Cortex of kidney (tissue), 1 donor: ENCODE measurements at places on chromosomes 12 and 14.

GRCh38 chr12:108564724-108565123, 2.3 kb downstream of the ISCU start:
- no peak for DNase-seq

DNA sequence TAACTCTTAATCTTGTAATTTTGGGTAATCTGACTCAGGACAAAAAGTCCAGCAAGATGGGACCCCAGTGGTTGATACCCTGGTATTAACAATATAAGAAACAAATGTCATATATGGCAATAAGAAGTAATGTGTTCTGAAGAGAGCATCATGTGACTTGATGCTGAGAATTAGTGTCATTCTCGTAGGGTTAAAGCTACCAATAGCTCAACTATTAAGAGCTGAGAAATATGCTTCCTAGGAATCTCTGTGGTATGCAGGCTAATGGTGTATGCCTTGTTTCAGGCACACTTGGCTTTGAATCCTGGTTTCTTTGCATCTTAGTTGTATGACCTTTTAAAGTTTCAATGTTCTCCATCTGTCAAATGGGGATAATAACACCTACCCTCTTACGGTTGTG, 9.1 kb downstream of the MYRFL start:
- no peak for DNase-seq

GRCh38 chr12:113464852-113465719, 6.6 kb downstream of the LHX5 start:
- no peak for DNase-seq

GRCh38 chr12:124617615-124618014, 50.2 kb upstream of the NCOR2 start:
- DNase-seq: no peak

DNA sequence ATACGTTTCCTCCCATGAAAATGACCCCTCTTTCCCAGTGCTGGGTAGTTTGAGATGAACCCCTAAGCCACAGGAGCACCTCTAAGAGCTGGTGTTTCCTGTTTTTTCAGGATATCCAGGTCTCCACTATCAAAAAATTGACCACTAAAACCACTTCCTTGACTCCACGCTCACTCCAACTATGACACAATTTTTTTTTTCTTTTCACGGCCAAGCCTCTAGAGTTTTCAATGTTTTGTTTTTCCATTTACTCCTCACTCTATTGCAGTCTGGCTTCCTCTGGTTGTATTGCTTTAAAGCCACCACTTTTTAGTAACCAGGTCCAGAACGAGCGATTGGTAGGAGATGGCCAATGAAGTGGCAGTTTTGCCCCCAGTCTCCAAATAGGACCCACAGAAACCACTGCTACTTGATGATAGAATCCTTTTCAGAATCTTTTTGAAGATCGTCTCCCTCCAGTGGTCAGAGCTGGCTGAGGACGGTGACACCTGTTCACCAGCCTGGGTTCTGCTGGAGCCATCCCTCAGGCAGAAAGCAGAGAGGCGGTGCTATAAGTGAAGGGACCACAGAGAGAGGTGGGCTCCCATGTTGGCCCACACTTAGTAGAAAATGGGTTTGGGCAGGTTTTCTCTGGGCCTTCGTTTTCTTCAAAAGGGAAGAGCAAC, 454.4 kb downstream of the VRK1 start:
- DNase-seq: no peak

- no peak for DNase-seq
Observed at GRCh38 chr12:1343422-1343821, 251.0 kb downstream of the FBXL14 start.

GRCh38 chr14:85010186-85010585, 519.8 kb upstream of the FLRT2 start:
- no peak for DNase-seq

DNA sequence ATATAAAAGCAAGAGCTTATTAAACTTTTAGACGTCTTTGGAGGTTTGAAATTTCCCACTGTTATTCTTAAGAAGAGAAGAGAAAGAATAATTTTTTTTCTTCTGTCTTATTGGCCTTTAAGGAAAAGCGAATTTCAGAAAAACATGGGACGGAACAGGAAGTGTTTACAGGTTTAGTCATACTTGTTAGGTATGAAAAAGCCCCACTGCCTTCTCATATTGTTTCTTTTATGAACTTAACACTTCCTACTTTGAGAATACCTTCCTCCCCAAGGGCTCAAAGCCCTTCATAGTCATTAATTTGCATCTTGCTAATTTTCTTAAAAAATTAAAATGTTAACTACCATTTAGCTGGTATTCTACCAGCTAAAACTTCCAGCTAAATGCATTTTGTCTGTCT, 82.0 kb downstream of the ETV6 start:
- DNase-seq: no peak

- no peak for DNase-seq
Observed at GRCh38 chr12:26599096-26599695, 233.8 kb downstream of the ITPR2 start.

DNA sequence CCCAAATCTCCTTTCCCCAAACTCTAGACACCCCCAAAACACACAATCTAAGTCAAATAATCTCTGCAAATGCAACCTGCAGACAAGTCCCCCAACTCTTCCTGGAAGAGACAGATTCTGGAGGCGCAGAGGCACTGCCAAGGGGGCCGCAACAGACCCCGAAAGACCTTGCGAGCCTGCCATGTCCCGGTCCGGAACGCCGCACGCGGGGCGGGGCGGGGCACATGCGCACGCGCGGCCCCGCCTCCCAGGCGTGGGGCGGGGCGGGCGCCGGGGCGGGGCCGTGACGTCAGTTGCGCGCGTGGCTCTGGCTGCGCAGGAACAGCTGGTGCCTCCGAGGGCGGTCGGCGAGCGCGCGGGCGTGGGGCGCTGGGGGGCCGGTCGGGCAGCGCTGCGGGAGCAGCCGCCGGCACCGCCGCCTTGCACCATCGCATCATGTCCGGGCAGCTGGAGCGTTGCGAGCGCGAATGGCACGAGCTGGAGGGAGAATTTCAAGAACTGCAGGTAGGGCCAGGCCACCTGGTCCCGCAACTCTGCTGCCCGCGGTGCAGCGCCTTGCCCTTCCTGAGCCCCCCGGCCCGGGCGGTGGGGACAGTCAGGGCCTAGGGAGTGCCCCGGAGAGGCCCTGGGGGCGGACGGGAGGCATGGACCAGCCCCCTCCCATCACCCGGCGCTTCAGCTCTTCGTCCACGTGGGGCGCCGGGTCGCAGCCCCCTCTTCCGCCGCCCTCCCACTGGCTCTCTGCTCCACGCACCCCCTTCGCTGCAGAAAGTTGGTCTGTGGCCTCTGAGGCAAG, at the start of gene TMEM120B:
TMEM120B (plus strand) TSS at position 292 of the 796 bp plus-strand sequence; CDS start at position 436, 144 bp downstream.
- no peak for DNase-seq

DNA sequence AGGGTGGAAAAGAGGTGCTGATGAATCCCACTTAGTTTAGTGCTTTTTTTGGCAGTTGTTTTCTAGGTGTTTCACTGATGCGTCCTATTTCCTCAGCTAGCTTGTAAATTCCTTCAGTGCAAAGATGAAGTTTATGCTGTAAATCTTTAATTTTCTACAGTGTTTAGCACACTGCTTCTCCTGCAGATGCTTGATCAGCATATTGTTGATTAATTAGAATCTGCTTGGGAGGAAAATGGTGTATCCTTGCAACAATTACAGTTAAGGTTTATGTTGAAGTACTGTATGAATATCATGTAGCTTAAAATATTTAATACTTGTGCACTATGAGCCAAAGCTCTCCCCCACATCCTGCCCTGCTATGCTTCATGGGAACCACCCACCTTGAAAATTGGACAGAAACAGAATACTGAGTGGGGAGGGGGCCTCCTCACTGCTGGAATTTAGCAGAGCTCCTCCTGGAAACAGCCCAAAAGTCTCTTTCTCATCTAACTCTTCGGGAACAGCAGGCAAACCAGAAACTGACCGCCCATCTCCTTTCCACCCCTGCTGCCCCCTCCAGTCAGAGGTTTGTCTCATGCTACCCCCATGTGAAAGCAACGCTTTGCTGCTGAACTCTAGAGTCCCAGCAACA, 20.3 kb upstream of the DHRS4 start:
- DNase-seq: no peak

- no peak for DNase-seq
Observed at GRCh38 chr12:28568704-28569103, 378.4 kb downstream of the CCDC91 start.

DNA sequence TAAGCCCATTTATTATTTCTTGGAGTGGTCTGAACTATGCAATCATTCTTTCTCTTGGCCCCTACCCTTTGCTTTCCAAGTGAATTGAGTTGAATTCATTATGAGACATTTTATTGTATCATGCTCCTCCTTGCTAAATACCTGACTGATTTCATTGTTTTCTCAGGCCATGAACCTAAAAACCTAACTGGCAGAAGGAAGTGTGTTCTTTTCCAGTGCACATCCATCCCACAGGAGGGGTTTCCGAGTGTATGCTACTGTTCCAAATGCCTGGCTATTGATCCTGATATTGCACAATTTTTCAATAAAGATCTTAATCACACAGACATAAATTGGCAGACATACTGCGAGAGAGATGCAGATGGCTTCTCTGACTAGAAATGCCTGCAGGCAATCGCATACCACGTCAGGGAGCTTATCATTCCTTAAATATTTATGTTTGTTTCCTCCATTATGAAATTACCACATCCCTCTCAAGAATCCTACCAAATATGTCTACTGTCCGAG, 162.2 kb upstream of the EGLN3 start:
- DNase-seq: no peak

GRCh38 chr14:105053996-105054395, 11.2 kb downstream of the GPR132 start:
- no peak for DNase-seq

GRCh38 chr12:127147724-127148123, 1119.2 kb upstream of the TMEM132C start:
- DNase-seq: no peak

GRCh38 chr14:28783664-28784063, 17.1 kb downstream of the FOXG1 start:
- DNase-seq: no peak

GRCh38 chr12:76057326-76057725, 25.8 kb upstream of the PHLDA1 start:
- no peak for DNase-seq

GRCh38 chr14:81971911-81972310, 438.3 kb upstream of the SEL1L start:
- DNase-seq: no peak

DNA sequence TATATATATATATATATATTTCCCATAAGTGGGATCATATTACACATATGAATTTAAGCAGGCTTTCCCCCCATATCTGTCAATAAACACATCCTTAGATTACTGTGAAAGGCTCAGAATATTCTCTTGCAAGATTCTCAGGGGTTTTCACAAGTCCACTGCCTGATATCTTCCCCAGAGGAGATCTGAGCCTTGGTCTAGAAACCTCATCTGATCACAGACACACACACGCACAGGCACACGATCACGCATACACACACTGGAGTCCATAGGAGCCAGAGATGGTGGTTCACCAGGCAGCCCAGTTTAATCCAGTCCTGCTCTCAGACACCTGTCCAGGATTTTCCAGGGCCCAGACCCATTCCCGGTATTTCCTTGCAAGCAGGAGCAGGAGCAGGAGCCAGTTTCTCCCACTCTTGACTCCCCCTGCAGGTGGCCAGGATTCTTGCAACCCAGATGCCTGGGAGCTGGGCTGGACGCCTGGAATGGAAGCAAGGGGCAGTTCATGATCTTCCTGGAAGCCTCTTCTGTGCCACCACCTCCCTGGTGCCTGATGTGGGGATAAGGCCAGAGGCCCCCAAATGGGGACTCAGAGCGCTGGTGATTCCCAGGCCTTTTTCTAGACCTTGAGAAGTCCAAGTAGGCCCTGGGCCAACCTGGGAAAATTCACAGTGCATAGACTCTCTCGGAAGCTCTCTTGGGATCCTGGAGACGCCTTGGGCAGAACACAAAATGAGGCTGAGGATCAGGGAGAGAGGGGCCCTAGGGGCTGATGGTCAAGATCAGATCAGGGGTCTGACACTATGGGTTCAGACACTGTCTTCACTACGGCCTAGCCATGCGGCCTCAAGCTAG, 16.5 kb upstream of the KRT78 start:
- DNase-seq: no peak
